Naive thymus-derived CD8-positive, alpha-beta T cell (primary cell): ENCODE measurements at places on chromosomes 13 and 19.

DNA sequence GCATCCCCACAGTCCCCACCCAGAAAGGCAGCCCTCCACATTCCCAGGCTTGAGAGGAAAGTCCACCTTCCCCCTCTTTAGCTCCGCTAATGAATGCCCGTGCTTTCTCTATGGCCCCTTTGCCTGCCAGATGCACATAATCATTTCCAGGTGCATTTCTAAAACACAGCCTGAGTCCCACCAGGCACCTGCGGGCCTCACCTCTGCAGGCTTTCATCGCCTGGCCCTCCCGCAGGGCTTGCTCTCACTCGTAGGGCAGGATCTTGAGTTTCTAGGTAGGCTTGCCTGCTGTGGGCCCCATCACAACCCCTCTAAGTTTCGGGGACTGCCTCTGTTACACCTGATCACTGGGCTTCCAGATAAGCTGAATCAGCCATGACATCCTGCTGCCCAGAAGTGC is 173.6 kb downstream of the ZNF536 start:
- DNase-seq = no peak

DNA sequence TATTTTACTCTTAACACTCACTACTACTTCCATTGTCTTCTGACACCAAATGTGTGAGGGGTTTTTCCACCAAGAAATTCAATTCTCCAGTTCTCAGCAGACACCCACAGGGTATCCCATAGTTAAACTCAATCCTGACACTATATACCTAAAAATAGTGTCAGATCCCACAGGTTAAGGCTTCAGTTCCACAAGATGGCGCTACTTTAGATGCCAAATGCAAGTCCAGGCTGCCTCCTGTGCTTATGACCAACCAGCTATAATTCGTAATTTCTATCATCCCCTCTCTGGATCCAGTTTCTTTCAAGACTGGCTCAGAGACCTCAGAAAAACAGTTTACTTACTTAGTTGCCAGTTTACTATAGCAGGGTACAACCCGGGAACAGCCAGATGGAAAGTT is 1146.2 kb upstream of the SPRY2 start:
- no peak for DNase-seq

- DNase-seq = no peak
Observed at GRCh38 chr19:1990230-1991017, 25.1 kb downstream of the BTBD2 start.

GRCh38 chr13:95180513-95181245 is 120.6 kb downstream of the ABCC4 start:
- DNase-seq = no peak

- DNase-seq = no peak
Observed at GRCh38 chr19:6528544-6529121, 2.2 kb upstream of the TNFSF9 start.

GRCh38 chr13:60312851-60313505 is 84.0 kb upstream of the TDRD3 start:
- no peak for DNase-seq

DNA sequence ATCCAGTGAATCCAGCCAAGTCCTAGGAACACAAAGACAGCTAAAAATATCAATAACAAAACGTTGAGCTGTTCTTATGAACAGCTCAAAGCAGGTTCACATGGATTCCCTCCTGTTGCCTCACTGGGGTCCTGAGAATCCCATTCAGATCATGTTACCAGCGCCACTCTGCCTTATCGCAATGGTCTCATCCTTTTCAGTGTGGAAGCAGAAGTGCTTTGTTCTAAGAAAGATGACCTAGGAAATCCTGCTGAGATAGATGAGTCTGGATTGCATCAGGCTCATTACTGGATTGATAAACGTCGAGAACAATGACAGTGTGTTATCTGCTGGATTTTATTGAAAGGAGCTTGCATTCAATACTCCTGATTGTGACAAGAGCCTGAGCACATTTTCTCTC is 87.0 kb downstream of the SLAIN1 start:
- no peak for DNase-seq

- DNase-seq = no peak
Observed at GRCh38 chr13:65499256-65499655, 1730.9 kb downstream of the PCDH9 start.

DNA sequence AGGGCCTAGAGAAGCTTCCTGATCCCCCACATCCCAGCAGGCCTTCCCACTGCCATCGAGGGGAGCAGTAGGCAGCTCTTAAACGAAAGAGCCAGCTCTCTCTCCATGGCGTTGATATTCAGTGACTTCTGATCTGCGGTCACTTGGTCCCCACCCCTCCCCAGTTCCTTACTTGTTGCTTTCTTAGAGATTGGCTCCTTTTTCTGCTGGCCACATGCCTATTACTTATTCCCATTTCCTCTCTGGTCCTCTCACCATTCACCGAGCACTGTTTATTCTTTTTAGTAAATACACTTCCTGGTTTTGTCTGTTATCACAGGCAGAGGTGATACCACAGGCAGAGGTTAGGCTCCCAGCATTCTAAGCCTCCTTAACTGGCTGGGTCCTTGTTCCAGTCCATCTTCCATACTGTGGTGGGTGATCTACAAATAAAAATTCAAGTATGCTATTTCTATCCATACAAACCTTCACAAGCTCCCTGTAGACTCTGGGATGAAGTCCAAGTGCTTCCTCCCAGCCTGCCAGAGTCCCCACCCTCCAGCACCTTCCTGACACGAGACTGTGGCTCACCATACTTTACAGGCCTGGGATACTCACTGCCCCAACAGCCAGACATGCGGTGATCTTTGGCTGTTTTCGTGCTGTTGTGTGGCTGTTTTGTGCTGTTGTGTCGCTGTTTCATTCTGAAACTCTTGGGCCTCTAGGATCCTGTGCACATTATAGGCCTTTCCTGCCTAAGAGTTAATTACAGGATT is 315.9 kb downstream of the ATP8A2 start:
- no peak for DNase-seq

DNA sequence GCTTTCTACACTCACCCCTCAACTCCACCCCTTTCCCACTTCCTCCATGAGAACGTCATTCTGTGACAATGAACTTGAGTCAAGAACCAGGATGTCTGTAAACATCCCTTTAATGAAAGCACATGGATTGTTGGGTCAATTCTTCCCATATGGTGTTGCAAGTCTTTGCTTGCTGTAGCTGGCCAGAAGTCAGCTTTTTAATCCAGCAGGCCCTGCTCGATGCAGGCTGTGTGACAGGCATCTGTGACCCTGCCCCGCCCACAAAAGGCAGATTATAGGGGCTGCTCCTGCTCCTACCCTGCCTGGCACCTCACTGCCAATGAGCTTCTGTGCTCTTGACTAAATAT is 78.0 kb downstream of the STARD13 start:
- no peak for DNase-seq

DNA sequence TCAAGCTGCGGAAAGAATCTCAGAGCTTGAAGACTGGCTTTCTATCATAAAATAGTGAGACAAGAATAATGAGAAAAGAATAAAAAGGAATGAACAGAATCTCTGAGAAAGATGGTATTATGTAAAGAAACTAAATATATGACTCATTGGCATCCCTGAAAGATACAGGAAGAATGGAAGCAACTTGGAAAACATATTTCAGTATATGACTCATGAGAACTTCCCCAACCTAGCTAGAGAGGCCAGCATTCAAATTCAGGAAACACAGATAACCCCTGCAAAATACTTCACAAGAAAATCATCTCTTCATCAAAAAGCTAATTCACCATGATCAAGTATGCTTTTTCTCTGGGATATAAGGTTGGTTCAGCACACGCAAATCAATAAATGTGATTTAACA is 2318.0 kb downstream of the PCDH9 start:
- DNase-seq = no peak

DNA sequence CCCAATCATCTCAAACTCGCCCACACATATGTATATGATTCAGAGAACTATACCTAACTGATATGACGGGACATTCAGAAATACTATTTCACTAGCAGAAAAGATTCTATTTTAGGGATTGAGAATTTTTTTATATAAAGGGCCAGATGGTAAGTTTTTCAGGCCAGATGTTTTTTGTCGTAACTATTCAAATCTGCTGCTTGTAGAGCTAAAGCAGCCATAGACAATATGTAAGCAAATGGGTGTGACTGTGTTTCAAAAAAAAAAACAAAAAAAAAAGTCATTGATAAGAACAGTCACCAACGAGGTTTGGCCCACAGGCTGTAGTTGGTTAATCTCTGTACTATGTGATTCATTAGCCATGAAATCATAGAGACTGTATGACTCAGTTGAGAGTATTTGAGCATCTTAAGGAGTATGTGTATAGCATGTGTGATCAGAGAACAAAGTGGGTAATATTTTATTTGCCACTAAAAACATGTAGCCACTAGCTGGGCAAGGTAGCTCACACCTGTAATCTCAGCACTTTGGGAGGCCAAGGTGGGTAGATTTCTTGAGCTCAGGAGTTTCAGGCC is 2724.7 kb downstream of the PCDH9 start:
- no peak for DNase-seq

DNA sequence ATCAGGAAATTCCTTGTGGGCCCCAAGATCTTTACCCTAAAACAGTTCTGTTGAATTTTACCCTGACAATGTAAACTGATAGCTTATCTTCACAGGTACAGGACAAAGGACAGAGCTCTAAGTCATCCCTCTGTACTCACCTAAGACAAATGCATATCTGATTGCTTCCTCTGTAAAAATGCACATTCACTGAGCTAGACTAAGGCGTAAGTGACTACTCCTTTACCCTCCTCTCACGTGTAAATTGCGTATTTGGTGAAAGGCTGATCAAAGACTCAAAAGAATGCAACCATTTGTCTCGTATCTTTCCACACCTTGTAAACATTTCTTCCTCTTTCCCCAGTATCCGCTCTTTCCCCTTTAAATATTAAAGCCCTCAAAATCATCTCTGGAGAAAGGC is 80.6 kb upstream of the LRCH1 start:
- no peak for DNase-seq

DNA sequence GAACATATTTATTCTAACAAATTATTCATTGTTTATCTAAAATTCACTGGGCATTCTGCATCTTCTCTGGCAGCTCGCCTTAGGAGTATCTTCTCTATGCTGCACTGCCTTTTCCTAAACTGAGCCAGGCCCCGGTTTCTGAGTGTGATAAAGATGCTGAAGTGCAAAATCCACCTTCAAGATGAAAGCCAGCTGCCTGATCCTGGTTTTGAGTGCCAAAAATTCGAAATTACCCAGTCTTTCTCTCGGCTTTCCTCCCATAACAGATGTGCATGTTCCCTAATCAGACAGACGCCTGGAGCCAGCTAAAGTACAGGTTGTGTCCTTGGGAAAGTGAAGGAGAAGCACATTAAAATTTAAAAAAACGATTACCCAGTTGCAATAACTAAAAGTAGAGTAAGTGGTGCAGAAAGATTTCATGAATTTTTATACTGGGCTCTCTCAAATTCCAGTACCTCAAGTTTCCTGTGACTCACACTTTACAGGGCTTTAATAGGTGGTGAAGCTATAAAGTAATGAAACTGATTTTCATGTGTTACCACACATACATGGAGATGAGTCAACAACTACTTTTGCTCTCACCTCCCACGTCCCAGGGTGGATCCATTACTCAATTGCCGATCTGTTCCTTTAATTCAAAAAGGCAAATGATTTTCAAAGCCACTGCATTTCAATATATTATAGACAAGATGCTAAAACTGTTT is 65.0 kb upstream of the GTF2F2 start:
- no peak for DNase-seq

- DNase-seq = no peak
Observed at GRCh38 chr13:100484702-100485101, 103.9 kb downstream of the GGACT start.

- no peak for DNase-seq
Observed at GRCh38 chr19:42655748-42656147, 61.0 kb upstream of the CEACAM8 start.

- no peak for DNase-seq
Observed at GRCh38 chr13:31207661-31208552, 8.1 kb downstream of the B3GLCT start.

DNA sequence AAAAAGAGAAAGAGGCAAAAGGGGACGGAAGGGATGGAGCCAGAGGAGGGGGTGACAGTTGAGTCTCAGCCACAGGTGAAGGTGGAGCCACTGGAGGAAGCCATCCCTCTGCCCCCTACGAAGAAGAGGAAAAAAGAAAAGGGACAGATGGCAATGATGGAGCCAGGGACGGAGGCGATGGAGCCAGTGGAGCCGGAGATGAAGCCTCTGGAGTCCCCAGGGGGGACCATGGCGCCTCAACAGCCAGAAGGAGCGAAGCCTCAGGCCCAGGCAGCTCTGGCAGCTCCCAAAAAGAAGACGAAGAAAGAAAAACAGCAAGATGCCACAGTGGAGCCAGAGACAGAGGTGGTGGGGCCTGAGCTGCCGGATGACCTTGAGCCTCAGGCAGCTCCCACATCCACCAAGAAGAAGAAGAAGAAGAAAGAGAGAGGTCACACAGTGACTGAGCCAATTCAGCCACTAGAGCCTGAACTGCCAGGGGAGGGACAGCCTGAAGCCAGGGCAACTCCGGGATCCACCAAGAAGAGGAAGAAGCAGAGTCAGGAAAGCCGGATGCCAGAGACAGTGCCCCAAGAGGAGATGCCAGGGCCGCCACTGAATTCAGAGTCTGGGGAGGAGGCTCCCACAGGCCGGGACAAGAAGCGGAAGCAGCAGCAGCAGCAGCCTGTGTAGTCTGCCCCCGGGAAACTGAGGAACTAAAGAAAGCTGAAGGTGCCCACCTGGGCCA is 2.5 kb downstream of the POLR1G start:
- DNase-seq = no peak

DNA sequence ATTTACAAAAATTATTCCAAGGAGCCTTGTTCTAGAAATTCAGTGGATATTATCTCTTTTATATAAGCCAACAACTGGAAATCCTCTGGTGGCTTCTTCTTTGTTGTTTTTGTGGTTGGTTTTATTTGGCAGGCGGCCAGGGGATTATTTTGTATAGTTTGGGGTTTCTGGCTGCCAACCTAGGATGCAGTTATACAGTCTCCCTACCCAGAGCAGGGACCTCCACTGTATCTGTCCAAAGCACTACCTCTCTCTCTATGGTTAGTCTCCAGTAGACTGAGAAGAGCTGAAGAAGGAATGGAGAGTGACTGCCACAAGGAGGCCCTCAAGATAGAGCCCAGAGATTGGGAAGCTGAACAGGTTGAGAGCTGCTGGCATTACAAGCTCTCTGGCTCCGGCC is 80.2 kb downstream of the ZAR1L start:
- no peak for DNase-seq

DNA sequence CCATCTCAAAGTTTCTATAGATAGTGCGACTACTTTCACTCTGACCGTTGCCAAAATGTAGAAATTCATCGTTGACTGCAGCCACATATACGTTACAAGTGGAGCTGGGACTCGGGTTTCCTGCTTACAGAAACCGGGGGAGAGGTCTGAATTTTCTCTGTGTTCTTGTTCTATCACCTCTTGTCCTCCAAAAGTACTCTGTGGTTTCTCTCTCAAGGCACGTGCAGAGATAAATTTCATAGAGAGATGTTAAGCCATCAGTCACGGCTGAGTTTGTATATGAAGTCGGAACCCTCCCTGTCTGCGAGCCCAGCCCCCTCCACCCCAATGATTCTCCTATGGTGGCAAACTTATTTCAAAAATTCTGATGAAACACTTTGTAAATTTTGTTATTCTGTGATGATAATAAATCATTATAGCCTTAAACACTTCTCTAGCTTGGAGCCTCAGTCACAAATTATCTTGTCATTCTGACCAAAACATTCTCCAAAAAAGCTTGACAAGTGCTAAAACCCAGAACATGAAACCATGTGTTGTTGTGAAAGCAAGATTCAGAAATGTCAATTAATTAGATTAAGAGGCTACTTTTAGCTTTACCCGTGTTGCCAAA is 87.5 kb downstream of the TSHZ3 start:
- DNase-seq = no peak
